ENCODE measurements at places on chromosomes 6 and 20. TPM values are rescaled to one million over a fixed set of nuclear protein-coding genes. Genes with fewer than 3 reads are reported as not detected.

The PDYN gene
- not detected for polyA plus RNA-seq

The FGD2 gene
- polyA plus RNA-seq: 3.6 TPM

The E2F1 gene
- 0.59 TPM for polyA plus RNA-seq

The TRIM38 gene
- 3.2 TPM for polyA plus RNA-seq

The NKX2-2 gene
- polyA plus RNA-seq: 3.9 TPM

The CPNE5 gene
- 8.5 TPM for polyA plus RNA-seq

The DPPA5 gene
- polyA plus RNA-seq: not detected

All from adipose tissue (tissue), 3 donors.